OCI-LY7 (cell line): ENCODE measurements at places on chromosomes 3 and 15.

- no peak for DNase-seq
These were observed 12.4 kb downstream of the TMEM41A start for GRCh38 chr3:185486394-185486793.

- DNase-seq, result no peak
These were observed 342.9 kb downstream of the CLSTN2 start for GRCh38 chr3:140277886-140278285.

GRCh38 chr3:78754066-78754743 is 1013.6 kb downstream of the ROBO1 start:
- DNase-seq, result no peak

DNA sequence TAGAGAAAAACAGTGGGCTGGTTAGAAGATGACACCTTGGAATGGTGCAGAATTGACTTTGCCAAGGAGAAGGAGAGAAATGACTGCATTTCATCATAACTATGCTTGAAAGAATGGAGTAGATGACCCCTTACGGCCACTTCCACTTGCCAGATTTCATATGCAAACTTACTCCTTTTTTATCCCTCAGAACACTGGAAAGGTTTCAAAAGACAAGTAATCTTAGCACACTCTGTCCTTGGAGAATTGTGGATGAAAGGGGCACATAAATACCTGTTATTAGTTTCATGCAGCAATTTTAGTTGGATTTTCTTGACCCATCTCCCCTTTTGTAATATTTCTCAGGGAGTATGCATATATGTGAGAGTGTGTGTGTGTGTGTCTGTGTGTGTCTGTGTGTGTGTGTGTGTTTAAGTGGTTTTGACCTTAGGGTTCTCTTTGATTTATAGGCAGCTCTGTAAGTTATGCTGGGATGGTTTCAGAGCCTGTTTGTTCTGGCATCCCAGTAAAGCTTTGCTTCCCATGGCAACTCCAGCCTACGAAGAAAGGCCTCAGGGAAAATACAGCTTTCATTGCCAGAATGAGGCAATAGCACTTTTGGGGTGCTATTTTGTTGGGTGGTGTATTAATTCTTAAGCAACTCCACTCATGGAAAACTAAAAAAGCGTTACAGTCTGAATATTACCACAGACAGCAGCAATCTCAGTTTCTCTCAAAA is 122.2 kb upstream of the TP63 start:
- no peak for DNase-seq

DNA sequence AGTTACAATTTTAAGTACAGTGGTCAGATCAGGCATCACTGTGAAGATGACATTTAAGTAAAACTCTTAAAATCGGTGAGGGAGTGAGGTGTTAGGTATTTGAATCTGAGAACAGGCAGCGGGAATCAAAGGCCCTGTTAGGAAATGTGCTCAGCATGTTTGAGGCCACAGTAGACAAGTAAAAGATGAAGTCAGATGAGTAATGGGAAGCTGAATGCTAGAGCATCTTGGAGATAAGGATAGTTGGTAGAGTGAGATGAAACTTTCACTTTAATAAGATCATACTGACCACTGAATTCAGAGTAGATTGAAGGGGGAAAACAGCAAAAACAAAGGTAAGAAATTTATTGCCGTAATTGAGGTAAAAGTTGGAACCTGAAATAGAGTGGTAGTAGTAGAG is 61.6 kb downstream of the DCBLD2 start:
- DNase-seq, result no peak

- no peak for DNase-seq
These were observed 2.1 kb upstream of the AMOTL2 start for GRCh38 chr3:134376385-134376765.

- no peak for DNase-seq
These were observed at the start of gene TGM5 for GRCh38 chr15:43266834-43267233. Gene TGM5 (minus strand): TSS chr15:43266928. CDS start chr15:43266849, 79 bp downstream.

DNA sequence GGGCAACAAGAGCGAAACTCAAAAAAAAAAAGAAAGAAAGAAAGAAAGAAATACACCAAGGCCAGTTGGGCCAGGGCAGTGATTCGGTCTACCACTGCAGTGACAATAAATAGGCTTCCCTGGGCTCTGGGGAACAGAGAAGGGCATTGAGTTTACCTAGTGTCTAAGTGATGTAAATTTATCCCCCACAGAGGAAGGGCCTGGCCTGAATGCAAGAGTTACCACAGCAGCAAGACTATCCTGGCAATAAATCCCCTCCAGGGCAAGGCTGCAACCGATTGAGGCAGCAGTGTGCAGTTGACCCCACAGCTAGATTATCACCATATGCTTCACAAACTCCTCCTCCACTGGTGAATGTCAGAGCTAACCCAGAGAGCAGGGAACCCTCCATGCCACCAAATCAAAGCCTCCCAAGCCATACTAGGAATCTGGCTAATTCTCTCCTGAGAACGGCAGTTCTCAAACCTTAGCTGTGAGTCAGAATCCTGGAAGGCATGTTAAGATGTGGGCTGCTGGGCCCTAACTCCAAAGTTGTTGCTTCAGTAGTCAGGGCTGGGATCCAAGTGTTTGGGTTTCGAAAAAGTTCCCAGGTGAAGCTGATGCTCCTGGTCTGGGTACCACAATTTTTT is 64.3 kb upstream of the GATM start:
- no peak for DNase-seq

DNA sequence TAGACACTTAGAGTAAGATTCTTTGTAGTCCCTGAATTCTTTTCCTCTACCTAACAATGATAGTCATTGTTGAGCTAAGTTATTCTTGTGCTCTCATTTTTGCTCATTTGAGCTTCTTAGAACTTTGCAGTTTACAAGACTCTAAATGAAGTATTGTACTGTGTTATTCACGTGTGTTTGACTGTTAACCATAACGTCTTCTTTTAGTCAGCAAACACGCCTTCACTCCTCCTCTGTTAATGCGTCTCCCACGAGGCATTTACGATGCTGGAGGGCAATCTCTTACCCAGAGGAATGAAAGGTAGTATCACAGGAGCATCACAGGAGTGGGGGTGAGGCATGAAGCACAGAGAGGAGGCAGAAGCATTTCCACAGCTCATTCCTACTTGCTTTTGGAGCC is 14.8 kb upstream of the P2RY14 start:
- no peak for DNase-seq

DNA sequence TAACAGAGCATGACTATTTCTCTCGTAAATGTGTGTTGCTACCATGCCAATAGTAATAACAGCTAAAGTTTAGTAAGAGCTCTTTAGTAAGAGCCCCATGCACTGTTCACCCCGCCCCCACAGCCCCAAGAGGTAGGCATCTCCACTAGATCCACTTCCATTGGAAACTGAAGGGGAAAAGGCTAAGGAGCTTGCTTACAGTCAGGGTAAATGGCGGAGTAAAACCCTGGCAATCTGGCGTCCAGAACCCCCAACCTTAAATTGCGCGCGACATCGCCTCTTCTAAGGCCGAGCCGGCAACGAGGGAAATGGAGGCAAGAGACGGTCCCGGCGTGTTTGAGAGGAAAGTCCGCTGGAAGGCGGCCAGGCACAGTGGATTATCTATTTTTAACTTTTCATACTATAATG is 654 bp upstream of the C3orf38 start:
- no peak for DNase-seq

GRCh38 chr3:13134166-13134878 is 61.1 kb upstream of the IQSEC1 start:
- DNase-seq, result no peak

DNA sequence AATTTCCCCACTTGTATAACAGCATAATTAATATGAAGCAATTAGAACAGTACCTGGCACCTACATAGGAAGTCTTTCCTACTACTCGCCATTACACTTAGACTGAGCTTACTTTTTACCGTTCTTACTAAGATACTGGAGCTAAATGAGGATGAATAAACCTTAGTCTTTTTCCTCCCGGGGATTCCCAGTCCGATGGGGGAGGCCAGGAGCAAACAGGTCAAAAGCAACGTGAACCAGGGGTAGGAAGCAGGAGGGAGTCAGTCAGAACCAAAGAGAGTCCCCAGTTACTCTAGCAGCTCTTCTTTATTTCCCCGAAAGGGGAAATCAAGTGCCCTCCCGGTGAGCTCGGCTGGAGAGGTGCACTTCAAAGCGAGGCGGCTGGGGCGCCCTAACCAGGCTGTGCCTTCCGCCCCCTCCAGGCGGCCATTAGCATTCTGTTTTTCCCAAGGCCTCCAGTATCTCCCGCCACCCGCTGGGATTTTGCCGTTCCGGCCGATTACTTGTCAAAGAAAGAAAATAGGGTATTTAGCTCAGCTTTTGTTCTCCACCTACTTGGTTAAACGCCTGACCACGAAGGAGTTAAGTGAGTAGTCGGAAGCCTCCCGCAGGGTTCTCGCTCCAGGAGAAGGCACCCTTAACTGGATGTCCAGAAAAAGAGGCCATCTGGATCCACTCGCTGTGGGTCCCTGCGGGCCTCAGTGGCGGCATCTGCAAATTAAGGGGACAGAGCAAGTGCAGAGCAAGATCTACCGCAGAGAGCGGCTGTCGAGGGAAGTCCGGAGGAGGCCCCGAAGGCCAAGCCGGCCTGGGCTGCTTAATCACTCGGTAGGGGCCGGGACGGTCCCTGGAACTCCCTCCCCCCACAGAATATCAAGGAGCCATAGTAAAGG is 6.3 kb upstream of the EOMES start:
- no peak for DNase-seq
